ENCODE measurements at places on chromosomes 6 and 20.

DNA sequence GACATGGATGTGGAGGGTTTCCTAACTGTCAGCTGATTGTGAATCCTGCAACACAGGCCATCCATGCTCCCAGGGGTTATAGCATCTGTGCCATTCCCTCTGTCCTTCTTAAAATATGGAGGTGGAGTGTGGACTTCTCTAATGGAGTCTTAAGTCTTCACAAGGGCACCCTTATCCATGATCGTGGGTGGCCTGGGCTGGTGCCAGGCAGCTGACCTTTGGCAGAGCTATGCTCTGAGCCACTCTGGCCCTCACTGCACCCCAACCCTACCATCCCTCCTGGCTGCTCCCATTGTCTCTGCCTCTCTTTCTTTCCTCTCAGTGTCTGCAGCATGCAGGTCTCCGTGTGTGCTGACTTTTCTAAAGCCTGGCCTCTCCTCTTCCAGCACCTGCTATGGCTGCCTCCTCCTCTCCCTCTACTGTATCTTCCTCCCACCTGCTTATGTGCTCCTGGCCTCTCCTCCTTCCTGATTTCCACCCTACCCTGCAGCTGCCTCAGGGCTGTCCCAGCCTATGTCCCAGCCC, 11.2 kb upstream of the PCMTD2 start:
- DNase-seq, result no peak

GRCh38 chr6:159969921-159970320, 1.0 kb downstream of the IGF2R start:
- no peak for DNase-seq

DNA sequence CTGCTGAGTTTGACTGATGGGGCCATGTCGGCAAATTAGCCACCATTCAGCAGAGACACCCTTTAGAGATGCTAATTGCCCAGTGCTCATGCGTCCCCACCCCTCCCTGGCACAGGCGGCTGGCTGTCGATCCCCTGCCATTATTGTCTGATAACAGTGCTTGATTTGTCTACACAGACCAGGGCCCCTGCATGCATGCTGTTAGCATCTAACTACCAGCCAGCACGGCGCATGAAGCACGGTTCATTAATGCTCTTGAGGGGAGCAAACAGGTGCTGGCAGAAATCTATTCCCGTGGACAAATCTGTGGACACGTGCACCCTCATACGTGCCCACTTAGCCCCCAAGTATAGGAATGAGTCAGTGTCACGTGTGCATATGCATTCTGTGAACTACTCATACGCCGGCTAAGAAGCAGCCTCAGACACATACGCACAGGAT, 32.2 kb downstream of the KCNB1 start:
- DNase-seq, result no peak

DNA sequence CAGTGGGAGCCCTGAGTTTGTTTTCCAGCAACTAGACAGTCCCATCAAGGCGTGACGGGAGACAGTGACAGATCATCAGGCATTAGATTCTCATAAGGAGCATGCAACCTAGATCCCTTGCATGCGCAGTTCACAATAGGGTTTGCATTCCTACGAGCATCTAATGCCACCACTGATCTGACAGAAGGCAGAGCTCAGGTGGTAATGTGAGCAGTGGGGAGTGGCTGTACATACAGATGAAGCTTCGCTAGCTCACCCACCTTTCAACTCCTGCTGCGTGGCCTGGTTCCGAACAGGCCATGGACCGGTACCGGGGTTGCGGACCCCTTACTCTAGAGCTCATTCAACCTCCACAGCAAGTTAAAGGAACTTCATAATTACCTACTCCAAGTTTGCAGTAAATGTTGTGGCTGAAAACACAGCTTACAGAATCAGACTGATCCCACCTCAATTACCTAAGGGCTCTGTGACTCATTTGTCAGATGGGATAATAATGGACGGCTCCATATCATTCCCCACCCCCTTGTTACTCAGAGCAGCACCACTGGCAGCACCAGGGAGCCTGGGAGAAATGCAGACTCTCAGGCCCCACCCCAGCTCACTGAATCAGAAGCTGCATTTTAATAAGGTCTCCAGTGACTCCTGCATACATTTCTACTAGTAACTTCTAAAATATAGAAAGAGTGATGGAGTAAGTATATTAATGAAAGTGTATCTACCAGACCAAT, 15.7 kb downstream of the PXMP4 start:
- DNase-seq, result no peak

DNA sequence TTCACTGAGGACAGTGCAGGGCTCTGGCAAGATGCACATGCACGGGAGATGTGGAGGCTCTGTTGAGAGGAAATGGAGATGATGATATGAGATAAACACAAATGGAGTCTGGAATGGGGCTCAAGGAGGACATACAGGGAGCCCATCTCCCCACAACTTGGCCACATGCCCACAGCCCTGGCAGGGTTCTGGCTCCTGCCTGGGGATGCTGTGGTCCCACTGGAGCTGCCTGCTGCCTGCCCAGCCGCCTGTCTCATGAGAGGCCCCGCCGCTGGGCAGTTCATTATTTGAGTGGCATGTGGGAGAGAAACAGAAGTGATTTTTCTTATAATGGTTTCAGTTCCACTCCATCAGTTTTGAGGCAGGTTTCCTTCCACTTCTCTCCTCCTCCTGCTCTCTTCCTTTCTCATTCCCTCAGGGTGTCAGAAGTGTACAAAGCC, 133.6 kb upstream of the TRAF3IP2 start:
- DNase-seq, result no peak

- DNase-seq, result no peak
Observed at GRCh38 chr20:58787211-58788005, 63.3 kb downstream of the GNAS-AS1 start.

GRCh38 chr20:4750381-4750780, 28.7 kb downstream of the PRND start:
- no peak for DNase-seq

DNA sequence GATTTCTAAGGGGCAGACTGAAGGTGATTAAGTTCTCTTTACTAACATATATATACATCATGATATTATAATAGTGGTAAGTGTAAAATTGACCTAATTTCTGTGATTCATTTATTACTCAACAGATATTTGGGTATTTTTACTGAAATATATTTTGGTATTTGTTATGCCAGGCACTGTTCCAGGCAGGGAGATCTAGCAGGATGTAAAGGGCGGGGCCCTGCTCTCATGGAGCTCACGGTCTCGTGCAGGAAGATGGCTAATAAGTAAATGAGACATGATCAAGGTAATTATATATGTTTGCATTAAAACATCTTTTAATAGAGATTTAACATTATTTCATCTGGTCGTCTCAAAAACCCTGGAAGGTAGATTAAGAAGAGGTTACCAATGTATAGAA, 27.7 kb downstream of the FAM50B start:
- DNase-seq, result peak; percentile 27
